NCI-H748 treated with DMSO at 0.1 percent for 48 hours (cell line): ENCODE measurements at places on chromosomes 13 and 19.

- peak; percentile 18 for DNase-seq
Measured at GRCh38 chr19:15551293-15552004, 43.1 kb downstream of the CYP4F22 start.

- DNase-seq, result no peak
Measured at GRCh38 chr19:18147396-18147795, 5.6 kb upstream of the PIK3R2 start.

- no peak for DNase-seq
Measured at GRCh38 chr13:30829833-30830637, 76.0 kb upstream of the MEDAG start.

- no peak for DNase-seq
Measured at GRCh38 chr19:48458016-48458415, 2.6 kb downstream of the KCNJ14 start.

GRCh38 chr13:99322297-99323103, 15.3 kb upstream of the GPR183 start:
- DNase-seq, result no peak

- DNase-seq, result no peak
Measured at GRCh38 chr13:51924756-51925544, 63.2 kb downstream of the CCDC70 start.

DNA sequence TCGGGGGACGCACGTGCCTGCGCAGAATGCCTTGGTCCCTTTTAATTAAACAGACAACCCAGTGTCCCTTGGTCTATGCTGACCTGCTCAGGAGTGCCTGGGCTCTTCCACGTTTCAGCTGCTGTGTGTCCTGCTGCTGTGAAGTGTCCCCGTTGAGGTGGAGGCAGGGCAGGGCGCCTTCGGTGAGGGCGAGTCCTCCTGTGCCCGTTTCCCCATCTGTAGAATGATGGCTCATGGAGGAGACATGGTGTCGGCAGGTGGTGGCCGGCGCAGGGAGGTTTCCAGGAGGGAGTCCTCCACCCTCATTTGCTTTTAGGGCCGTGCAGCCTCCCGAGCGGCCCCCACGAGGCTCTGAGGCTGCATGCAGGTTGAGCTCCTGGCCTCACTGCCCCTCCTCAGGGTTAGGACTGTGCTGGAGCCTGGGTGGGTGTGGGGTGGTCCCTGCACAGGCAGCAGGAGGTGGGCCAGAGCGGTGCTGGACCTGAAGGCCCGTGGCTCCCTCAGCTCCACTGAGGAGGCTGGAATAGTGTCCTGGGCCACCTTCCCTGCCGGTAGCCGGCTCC, 8.8 kb downstream of the STK11 start:
- DNase-seq, result no peak

DNA sequence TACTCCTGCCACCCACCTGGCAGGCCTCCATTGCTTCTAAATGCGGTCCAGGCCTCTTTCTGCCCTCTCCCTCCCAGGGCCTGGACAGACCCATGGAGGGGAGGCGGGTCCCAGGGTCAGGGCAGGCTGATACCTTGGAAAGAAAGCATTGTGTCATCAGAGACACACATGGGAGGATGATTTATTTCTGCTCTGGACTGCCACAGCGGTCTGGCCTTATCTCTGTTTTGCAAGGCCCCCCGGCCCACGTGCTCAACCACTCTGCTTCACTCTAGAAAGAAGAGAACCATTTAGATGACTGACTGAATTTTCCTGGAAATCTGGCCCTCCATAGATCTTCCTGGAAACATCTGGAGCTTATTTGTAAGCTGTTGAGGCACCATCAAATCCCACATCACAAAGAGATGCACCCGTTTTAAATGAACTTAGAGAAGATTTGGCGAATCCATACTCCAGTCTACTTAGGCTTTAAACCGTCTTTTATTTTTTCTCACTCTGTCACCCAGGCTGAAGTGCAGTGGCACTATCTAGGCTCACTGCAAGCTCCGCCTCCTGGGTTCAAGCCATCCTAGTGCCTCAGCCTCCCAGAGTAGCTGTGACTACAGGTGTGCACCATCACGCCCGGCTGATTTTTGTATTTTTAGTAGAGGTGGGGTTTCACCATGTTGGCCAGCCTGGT, 48.3 kb upstream of the URI1 start:
- no peak for DNase-seq

DNA sequence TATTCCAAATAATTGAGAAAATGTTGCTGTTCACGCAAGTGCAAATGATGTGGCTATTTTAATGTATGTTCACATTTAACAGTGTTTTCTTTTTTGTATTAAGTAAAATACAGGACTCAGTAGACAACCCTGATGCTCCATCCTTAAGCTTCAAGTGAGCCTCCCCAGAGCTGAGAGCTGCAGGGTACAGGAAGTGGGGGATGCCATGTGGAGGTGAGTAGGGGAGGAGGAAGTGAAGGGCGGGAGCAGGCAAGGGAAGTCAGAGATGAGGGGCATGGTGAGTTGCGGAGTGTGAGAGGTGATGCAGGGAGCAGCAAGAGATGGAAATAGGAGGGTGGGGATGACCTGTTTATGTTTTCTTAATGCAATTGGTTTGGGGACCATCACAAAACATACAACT, 711.0 kb downstream of the UQCRFS1 start:
- DNase-seq, result no peak

DNA sequence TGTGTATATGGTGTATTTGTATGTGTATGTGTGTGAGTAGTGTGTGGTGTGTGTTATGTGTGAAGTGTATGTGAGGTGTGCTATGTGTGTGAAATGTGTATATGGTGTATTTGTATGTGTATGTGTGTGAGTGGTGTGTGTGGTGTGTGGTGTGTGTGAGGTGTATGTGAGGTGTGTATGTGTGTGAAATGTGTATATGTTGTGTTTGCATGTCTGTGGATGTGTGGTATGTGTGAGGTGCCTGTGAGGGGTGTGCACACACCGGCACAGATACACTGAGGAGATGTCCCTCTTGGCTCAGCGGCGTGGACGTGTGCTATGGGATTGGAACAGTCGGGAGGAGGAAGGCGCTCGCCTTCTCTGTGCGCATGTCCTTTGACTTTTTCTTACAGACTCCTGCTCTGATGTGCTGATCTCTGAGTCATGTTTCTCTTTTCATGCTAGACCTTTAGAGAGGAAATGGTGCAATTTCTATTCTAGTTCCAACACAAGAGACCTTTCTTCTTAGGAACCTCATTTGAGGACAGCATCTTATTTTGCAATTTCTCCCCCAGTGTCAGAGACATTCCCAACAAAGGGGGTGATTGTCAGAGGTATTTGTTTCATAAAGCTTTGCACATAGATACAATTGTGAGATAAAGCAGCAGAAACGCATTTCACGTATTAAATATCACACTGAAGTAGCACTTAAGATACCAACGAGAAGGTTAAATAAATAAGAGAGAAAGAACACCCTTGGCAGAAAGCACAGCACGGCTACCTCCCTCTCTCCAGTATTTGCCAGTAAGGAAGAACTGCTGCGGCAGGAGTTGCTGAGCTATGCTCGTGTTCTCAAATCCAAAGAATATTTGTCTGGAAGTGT, 11.3 kb upstream of the TNFRSF19 start:
- DNase-seq, result peak; percentile 64

DNA sequence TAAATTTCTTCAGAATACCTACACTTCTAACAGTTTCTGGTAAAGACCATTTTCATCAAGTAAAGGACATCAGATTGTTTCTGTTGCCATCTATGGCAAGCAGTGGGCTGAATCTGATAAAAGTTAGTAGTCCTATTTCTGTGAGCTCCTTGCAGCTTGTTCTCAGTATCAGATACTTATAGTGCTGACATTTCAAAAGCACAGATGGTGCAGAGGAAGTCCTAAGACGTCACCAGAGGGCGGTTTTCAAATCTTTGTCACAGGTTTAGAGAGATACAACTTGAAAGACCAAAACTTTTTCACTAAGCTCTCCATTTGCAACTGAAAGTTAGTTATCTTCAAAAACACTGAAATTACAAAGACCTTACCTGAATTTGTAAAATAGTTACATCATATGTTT, 719.8 kb downstream of the SLITRK1 start:
- no peak for DNase-seq

- no peak for DNase-seq
Measured at GRCh38 chr13:110876609-110877008, 38.3 kb downstream of the ANKRD10 start.

- DNase-seq, result no peak
Measured at GRCh38 chr19:51916167-51916566, 11.1 kb upstream of the ZNF613 start.

- DNase-seq, result no peak
Measured at GRCh38 chr13:110413016-110413675, 106.1 kb downstream of the COL4A2 start.

- no peak for DNase-seq
Measured at GRCh38 chr13:98922306-98922705, 55.6 kb downstream of the DOCK9 start.

- no peak for DNase-seq
Measured at GRCh38 chr13:86758116-86758515, 913.1 kb upstream of the SLITRK5 start.

DNA sequence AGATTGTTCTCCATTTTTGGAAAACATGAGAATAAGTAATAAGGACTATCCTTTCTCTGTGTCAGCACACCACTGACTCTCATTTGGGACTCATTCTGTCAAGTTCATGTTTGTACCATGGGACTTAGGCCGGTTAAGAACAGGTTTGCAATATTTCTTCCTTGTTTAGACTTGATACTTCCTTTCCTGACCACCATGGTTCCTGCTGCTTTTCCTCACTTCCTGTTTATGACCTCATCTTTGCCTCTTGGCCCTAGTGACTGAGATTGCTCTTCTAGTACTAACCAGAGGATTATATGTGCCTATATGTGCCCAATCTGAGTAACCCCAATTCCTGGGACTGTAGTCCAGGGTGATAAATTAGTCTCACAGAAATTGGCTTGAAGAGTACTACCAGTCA, 32.5 kb upstream of the NDFIP2 start:
- no peak for DNase-seq

DNA sequence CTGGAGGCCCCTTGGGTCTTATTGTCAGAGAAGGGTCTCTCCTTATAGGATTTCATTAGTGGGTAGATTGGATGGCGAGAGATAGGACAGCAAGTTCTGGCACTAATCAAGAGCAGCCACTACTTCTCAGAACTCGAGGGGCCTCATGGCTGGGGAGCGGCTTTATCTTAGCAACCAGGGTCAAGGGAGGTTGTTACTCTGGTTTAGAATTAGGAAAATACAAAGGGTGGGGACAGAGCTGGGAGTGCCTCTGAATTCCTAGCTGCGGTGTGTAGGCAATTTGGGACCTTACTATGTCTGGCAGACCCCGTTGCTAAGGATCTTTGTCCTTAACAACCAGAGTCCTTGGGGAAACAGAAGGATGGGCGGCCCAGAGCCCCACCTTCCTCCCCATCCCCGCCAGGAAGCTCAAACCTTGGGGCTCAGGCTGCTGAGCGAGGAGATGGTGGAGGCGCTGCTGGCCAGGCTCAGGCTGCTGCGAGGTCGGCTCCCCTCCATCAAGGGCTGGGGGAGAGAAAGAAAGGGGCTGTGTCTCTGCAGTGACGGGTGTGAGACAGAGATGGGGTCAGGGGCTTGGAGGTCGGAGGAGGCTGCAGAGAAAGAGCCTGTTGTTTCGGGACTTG, 1.2 kb downstream of the PLEKHA4 start:
- no peak for DNase-seq

DNA sequence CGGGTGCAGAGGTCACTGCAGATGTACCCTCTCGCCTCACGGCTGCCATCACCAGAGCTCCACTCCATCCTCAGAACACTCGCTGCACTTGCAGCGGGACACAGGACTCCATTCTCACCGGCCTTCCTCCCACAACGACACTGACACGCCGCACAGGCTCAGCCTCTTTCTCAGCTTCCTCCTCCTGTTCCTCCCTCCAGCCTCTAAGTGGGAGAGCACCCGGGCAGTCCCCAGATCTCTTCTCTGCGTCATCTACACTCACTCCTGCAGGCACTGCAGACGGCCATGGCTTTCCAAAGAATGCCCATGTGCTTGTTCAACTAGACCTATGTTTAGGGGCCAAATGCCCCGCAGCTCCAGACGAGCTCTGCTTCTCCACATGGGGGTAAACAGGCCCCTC, 14.3 kb upstream of the FKRP start:
- no peak for DNase-seq

GRCh38 chr13:34263681-34264080, 445.7 kb downstream of the RFC3 start:
- DNase-seq, result no peak

DNA sequence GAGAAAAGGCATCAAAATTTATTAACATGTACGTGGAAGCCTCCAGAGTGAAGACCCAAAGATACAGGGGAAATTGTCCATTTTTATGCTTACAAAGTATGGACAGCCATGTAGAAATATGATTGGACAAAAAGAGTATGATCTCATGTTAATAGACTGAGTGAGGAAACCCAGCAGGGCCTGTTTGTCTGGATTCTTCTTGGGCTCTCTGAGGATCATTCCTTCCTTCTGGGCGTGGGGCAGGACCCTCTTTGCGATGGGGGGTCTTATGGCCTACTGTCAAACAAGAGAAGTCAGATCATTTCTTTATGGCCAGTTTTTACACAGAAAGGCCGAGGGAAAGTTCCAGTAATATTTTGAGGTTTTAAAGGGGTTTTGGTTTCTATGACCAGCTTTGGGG, 110.8 kb downstream of the ESD start:
- no peak for DNase-seq

GRCh38 chr13:104975272-104975671, 1560.2 kb downstream of the EFNB2 start:
- DNase-seq, result no peak

DNA sequence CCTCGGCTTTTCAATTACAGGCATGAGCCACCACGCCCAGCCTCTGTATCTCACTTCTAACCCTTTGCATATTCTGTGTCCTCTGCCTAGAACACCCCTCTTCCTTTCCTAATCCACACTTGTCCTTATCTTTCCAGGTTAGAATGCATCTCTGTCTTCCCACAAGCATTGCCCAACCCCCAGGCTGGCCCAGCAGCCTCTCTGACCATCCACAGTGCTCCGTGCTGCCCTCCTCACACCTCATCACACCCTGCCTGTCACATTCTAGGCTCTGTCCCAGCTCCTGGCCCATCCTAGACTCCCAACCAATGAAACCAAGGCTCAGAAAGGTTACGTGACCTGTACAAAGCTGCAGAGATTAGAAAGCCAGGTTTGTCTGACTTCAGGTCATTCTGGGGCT, 11.3 kb downstream of the JAK3 start:
- DNase-seq, result no peak

DNA sequence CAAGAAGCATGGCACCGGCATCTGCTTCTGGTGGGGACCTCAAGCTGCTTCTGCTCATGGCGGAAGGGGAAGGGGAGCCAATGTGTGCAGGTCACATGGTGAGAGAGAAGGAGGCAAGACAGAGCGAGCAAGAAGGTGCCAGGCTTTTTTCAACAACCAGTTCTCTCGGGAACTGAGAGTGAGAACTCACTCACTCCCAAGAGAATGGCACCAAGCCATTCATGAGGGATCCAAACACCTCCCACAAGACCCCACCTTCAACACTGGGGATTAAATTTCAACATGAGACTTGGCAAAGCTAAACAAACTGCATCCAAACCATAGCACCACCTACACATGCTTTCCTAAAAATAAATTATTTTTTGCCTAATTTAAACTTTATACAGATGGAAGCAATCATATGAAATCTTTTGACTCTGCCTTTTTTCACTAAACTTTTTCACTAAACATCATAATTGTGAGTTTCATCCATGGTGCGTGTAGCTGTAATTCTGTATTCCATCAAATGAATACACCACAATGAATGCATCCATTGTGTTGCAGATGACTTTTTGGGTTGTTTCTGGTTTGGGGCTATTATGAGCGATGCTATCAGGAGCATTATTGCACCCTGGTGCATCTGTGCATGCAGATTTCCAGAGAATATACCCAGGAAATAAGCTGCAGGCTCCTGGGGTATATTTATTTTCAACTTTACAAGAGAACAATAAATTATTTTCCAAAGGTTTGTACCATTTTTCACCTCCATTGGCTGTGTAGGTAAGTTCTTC, 14.6 kb upstream of the IPO5 start:
- no peak for DNase-seq

- DNase-seq, result no peak
Measured at GRCh38 chr13:36674337-36675212, 755 bp downstream of the SERTM1 start.
